ENCODE measurements at places on chromosomes 13 and 19.

DNA sequence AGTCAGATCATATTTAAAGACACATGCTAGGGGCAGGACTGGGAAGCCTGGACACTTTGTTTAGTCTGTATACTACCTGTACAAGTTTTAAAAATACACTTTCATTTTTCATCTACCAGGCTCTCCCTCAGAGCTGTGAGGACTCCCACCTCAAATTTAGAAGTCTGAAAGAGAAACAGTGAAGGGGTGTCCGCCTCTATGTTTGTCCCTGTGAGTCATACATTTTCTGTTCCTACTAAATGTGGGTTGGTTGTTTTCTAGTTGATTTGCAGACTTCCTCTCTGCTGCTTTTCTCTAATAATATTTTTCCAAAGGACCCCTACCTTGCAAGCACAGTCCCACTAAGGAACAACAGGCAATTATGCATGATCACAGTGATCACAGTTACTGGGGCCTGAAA is 110.5 kb downstream of the ENOX1 start:
- peak; percentile 2 for DNase-seq

DNA sequence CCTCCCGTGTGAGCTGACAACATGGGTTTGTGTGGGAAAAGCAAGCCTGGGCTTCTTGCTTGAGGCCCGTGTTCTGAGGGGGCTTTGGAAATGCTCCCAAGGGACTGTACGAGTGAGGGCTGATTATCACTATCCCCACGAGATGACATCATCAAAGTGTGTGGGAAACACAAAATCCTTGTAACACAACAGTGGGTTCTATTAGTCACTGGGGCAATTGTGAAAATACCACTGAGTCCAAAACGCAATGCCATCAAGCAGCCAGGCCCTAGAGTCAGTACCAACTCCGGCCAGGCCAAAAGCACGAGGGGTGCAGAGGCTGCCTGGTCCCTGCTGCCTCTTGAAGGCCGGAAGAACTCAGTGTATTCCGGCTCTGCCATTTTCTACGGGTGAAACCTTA is 29.6 kb downstream of the CAPS start:
- DNase-seq, result peak; percentile 54

- no peak for DNase-seq
Measured at GRCh38 chr19:28999724-29000433, 213.1 kb downstream of the UQCRFS1 start.

GRCh38 chr19:44725251-44725650 is 23.3 kb upstream of the BCL3 start:
- DNase-seq, result no peak

DNA sequence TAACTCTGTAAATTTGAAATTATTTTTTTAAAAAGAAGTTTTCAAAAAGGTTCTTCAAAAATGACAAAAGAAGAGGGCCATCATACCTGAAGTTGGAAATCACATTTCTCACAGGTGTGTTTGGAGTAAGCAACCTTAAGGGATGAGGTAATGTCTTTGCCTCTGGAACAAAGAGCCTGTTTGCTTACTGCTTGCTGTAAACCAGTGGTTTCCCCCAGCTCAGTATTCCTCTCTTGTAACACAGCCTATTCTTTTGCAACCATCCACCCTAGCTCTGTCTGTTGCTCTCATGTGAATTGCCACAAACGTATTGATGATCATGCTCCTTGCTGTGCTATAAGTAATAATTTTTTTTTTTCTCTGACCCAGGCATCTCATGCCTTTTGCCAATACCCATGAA is 38.1 kb downstream of the UCHL3 start:
- no peak for DNase-seq

GRCh38 chr19:40933025-40933424 is 51.0 kb upstream of the CYP2A7 start:
- DNase-seq, result no peak

- no peak for DNase-seq
Measured at GRCh38 chr13:77883328-77883727, 35.3 kb downstream of the EDNRB start.

DNA sequence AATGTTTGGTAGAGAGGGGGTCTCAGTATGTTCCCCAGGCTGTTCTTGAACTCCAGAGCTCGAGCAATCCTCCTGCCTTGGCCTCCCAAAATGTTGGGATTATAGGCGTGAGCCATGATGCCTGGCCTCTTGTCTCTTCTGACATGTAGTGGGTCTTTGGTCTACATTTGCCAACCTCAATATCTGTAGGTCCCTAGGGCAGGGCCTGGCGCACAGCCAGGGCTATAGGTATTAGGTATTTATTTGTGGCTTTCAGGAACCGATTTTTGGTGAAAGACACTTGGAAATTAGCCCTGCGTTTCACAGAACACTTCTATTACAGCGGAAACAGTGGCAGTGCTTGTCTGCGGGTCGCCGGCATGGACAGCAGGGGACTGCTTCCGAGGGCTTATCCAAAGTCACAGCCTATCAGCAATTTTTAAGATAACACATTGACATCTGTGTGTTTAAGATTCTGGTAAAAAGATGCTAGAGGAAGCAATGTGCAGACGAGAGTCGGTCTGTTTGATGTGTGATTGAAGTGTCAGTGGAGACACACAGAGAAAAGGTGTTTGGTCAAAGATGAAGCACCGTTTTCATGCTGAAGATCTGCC is 14.5 kb downstream of the ZNF536 start:
- DNase-seq, result no peak

GRCh38 chr13:100506154-100506553 is 82.4 kb downstream of the GGACT start:
- no peak for DNase-seq

- no peak for DNase-seq
Measured at GRCh38 chr13:109401307-109401706, 385.1 kb downstream of the IRS2 start.

DNA sequence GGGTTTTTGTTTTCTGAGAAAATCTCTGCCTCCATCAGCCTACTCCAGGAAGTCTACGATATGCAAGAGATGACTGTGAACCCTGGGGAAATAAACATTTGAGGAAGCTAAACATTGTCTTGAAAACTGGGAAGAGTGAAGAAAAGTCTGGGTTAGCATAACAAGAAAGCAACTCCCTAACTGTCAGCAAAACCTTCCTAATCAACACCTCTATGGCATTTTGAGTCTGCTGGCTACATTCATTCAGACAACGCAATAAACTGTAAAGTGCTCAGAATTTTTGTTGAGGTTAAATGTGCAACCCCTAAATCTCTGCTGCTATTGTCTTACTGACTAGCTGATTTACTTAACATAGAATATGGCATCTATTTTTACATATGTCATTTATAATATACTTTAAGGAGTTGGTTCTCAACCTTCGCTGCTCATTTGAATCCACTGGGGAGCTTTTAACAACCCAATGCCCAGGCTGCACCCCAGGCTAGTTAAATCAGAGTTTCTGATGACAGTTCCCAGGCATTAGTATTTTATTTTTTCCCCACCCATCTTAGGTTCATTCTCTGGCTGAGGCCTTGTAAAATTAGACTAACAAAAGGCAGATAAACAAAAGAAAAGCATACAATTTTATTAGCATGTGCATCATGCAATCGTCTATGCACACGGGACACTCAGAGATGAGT is 45.3 kb upstream of the SERTM1 start:
- DNase-seq, result no peak

DNA sequence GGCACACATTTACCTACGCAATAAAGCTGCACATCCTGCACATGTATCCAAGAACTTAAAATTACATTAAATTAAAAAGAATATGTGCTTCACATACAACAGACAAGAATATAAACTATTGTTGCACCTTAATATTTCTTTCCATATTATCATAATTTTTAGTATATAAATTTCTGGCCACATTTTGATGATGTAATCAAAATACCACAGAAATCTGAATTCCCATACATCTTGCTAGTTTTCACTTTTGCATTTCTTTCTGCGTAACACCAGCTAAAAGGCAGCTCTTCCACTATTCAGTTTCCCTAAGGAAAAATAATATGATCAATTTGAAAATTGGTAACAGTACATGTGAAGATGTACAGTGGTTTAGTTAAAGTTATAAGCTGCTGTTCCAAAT is 42.6 kb downstream of the FGF14 start:
- DNase-seq, result no peak

Measured in GM23248 (cell line).